ENCODE measurements at places on chromosomes 12 and 14.

- no peak for DNase-seq
These were observed 288.4 kb upstream of the NOS1 start for GRCh38 chr12:117649796-117650195.

DNA sequence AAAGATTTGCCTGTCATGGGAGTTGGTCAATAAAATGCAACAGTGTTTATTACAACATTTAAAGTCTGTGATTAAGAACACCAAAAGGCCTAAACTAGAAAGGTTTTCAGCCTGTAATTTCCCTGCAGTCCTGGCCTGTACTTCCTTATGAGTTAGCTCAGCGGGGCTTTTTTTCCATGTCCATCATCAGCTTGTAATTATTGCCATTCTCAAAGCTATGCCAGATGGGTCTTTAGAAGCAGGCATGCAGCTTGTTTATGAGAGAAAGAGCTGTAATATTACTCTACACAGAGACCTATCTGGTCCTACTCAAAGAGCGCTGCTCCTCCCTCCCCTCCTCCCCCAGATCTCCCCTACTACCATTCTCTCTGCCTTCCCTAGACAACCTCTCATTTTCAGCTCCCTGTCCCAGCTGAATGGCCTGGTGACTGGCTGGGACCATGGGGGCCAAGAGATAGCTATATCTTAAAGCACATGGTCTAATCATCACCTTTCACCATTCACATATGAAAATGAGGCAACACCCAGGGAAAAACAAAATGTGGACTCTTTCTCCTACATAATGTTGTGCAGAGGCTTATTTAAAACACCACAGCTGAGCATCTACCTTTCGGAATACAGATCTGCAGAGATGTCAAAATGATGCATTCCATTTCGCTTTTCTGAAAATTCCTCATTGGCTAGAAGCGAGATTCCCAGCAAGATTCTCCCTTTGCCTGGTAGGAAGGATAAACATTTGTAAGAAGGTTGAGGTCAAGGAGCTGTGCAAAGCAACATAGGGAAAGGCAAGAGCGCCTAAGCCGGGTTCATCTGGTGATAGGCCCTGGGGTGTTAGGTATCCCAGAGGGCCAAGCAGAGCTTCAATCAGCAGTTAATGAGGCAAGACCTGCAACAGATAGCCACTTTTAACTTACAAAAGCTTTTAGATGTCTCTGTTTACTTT is 209.7 kb upstream of the CDKN3 start:
- no peak for DNase-seq

- DNase-seq: no peak
These were observed 51.4 kb downstream of the BORCS5 start for GRCh38 chr12:12408265-12408690.

DNA sequence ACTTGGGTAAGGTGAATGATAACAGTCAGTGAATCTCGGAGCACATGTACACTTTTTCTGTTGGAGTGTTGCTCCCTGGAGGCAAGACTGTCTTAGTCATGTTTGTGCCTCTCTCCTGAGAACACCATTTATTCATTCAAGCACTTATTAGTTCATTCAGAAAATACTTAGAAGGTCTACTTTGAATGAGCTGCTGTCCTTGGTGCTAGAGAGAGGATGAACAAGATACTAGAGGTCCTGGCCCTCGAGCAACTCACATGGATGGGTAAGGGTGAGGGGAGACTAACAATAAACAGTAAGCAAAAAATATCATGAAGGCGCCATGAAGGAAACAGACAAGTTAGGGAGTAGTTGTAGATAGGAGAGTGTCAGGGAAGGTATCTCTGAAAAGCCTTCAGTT is 17.1 kb upstream of the SAMD4A start:
- no peak for DNase-seq

- no peak for DNase-seq
These were observed 33.3 kb downstream of the SUPT16H start for GRCh38 chr14:21350539-21350938.

- DNase-seq: no peak
These were observed 158.9 kb downstream of the GPR65 start for GRCh38 chr14:88163731-88164255.

GRCh38 chr12:130728158-130729058 is 12.3 kb upstream of the RIMBP2 start:
- DNase-seq: no peak

GRCh38 chr12:105198961-105199360 is 37.0 kb downstream of the APPL2 start:
- DNase-seq: no peak

DNA sequence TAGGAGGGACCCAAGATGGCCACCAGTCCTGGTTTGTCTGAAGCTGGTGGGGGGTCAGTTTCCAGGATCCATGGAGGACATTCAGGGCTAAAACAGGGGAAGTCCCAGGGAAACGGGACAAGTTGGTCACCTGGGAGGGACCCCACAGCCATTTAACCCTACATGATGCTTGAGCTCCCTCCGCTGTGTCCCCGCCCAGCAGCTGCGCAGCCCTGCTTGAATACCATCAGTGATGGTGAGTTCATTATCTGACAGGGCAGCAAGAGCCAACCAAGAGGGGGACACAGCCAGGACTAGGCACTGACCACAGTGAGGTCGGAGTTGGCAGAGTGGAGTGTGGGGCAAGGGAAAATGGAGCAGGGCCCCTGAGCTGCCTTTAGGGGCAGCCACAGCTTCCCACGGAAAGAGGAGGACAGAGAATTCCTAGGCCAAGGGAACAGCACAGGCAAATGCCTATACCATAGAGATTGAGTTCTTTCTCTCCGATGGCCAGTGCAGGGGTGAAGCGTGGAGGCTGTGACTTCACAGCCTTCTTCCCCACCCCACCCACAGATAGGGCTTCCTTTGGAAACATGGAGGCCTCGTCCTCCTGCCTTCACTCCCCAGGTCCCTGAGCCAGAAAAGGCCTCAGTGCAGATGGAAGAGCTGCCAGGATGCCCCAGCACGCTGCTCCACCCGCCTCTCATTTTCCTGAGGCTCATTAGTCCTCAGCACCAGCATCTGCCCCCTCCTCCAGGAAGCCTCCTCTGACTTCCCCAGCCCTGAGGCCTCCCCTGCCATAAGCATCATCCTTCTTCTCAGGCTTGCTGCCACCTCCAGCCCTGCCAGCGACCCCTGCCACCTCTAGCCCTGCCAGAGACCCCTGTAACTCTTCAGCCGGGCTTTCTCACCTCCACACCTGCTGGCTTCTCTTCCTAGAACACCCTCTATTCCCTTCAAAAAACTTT is 51.4 kb downstream of the CYP46A1 start:
- DNase-seq: no peak

DNA sequence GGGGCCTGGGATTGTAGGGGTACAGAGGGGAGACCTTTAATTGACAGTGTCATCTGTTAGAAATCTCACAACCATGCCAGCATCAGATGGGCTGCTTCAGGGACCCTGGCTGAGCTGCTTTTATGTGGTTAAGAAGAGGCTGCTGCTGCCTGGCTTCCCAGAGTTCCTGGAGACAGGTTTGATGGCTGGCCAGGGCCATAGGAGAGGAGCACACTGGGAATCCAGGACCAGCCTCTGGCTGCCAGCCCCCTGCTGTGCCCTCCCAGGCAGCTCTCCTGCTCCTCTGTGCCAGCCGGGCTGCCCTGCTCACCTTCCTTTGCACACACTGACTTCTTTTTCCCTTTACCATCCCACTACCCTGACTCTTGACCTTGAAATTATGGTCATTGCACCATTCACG is 507 bp upstream of the KRT73 start:
- DNase-seq: no peak

DNA sequence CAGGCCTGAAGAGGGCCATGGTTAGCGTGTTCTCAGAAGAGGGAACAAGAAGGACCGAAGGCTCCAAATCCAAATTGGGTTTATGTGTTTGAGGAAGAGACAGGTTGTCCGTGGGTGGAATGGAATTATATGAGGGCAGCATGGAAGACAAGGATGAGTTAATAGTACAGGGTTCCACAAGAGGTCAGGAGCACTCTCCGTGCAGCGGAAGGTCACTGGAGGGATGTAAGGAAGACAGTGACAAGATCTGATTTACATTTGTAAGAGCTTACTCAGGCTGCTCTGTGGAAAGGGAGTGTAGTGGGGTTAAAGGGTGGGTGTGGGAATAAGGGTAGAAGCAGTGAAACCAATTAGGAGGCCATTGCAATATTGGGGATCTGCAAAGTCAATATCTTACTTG is 97.0 kb downstream of the TPH2 start:
- no peak for DNase-seq

GRCh38 chr12:68521848-68522502 is 88.7 kb upstream of the RAP1B start:
- no peak for DNase-seq
